ENCODE measurements at places on chromosomes 3 and 15. TPM values are rescaled to one million over a fixed set of nuclear protein-coding genes. Genes with fewer than 3 reads are reported as not detected.

Gene CFAP44
- 1.3 TPM for total RNA-seq

Gene MRPL46
- total RNA-seq: 16.9 TPM

Gene SEMA6D
- 1.5 TPM for total RNA-seq

Gene CLEC3B
- 0.26 TPM for total RNA-seq

Gene CCDC13
- total RNA-seq: 0.13 TPM

Gene SMAD6
- 7.5 TPM for total RNA-seq

Gene CFAP100
- total RNA-seq: not detected

Gene UROC1
- not detected for total RNA-seq

Gene POPDC2
- total RNA-seq: 0.76 TPM

Gene RBSN
- 19.6 TPM for total RNA-seq

Gene MFN1
- total RNA-seq: 35.9 TPM

Gene UBP1
- total RNA-seq: 39.2 TPM

Gene GPR160
- 1.8 TPM for total RNA-seq

Gene CYP11A1
- not detected for total RNA-seq

Gene GUCA1C
- total RNA-seq: not detected

Gene PIERCE2
- 0.89 TPM for total RNA-seq

Gene EOGT
- total RNA-seq: 41.3 TPM

Gene ZPLD1
- total RNA-seq: not detected

Gene PLIN1
- total RNA-seq: not detected

Gene SLC12A1
- not detected for total RNA-seq

Gene AADACL2
- not detected for total RNA-seq

Gene APEH
- 108 TPM for total RNA-seq

Gene SERPINI2
- total RNA-seq: not detected

Gene CLDN1
- 0.13 TPM for total RNA-seq

Gene LTK
- not detected for total RNA-seq

Gene RAB6B
- total RNA-seq: 0.39 TPM

Gene OIP5
- 3.3 TPM for total RNA-seq

Gene THSD4
- total RNA-seq: 25.4 TPM

Gene PLA2G4B
- total RNA-seq: 0.13 TPM

Gene C3orf70
- total RNA-seq: 3.5 TPM

Gene TMCO5A
- not detected for total RNA-seq

Gene PPM1L
- total RNA-seq: 0.51 TPM

Gene FBXO22
- 61.1 TPM for total RNA-seq

Gene KBTBD12
- total RNA-seq: not detected

Gene CFAP92
- 0.51 TPM for total RNA-seq

Gene RPUSD3
- 16.7 TPM for total RNA-seq

Gene UTS2B
- not detected for total RNA-seq

Gene PCOLCE2
- total RNA-seq: 0.13 TPM

Gene GNB4
- 60.8 TPM for total RNA-seq

Gene LRRC2
- under 0.01 TPM for total RNA-seq

Gene STXBP5L
- total RNA-seq: not detected

Gene CACNA1D
- total RNA-seq: not detected

Gene COL8A1
- 98.6 TPM for total RNA-seq

Gene CCR2
- total RNA-seq: not detected

Gene C3orf52
- total RNA-seq: 8.1 TPM

Gene ATXN7
- 5.1 TPM for total RNA-seq

Gene CAMK2N2
- not detected for total RNA-seq

Gene KCNMB3
- 2.1 TPM for total RNA-seq

Gene COL6A5
- total RNA-seq: not detected

Gene PPIB
- total RNA-seq: 667 TPM

Gene CD86
- total RNA-seq: not detected

Gene CCR9
- total RNA-seq: not detected

Measured in dermis microvascular lymphatic vessel endothelial cell (primary cell).